ENCODE measurements at places on chromosomes 1 and 21.

- DNase-seq: no peak
These were observed 21.0 kb upstream of the CBR3 start for GRCh38 chr21:36113647-36114428.

DNA sequence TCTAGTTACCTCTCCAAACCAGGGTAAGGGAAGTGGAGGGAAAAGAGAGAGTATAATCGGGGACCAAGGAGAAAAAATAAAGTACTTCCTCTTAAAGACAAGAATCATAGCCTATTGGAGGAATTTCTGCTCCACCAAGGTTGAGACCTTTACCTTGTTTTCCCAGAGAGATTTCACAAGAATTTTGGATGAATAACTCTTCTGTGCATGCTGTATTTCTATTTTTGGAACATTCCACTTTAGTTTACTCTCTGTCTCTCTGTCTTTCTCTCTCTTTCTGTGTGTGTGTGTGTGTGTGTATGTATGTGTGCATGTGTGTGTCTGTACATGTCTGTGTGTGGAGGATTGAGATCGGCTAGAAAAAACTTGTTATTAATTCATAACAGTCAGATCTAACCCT lies 318.4 kb upstream of the RGS18 start:
- peak; percentile 14 for DNase-seq

DNA sequence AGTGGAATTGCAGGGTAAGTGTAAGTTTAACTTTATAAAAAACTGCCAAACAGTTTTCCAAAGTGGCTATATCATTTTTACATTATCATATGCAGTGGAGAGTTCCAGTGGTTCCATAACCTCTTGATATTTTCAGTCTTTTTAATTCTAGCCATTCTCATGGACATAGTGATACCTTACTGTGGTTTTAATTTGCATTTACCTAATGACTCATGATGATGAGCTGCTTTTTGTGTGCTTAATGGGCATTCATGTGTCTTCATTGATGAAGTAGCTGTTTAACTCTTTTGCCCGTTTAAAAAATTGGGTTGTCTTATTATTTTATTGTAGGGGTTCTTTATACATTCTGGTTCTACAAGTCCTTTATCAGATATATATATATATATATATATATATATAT lies 29.4 kb downstream of the SNX27 start:
- no peak for DNase-seq

DNA sequence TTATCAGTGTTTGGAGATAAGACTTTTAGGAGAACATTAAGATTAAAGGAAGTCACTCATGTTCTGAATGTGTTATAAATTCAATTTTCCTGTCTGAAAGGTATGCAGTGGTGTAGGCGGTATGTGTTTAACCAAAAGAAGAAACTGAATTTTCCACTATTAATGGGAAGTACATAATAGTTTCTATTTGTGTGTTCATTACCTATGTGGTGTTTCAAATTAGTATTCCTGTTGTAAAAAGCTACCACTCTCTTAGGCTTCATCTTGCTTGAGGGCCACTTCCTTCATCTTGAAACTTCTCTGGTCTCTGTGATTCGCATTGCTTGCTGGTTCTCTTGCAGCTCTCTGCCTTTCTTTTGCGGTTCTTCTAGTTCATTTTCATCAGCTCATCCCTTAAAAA lies 123.4 kb downstream of the HLX start:
- no peak for DNase-seq

DNA sequence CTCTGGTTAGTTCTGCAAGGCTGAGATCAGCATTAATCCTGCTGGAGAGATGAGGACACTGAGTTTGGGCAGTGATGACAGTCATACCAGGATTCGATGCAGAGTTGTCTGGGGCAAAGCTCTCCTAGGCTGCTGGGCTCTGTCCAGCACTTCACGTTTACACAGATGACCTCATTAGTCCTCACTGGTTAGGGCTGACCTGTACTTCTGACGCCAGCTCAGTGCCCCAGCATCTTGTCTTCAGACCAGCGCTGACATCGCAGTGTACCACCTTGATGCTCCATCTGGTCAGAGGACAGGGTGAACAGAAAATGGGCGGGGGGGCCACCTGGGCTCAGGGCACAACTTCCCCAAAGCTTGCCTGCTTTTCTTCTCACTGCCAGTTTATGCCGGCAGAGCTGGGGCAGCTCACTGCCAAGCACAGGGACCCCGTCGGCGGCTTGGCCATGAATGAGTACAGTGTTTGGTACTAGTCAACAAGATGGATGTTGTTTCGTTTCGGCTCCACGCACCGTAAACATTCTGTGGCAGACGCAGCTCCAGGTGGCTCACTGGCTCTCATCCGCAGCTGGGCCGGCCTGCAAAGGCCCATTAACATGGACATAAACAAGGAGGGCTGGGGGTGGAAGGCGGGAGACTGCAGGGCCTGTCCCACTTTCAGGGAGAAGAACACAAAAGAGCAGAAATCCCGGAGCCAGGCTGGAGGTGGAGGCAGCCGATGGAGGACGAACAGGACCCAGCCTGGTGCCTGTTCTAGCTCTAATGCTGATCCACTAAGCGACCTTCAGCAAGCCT lies 118.7 kb downstream of the GLIS1 start:
- no peak for DNase-seq

GRCh38 chr1:168466714-168467131 lies 77.1 kb downstream of the XCL2 start:
- DNase-seq: no peak

- DNase-seq: no peak
These were observed 203.8 kb downstream of the LMX1A start for GRCh38 chr1:165152727-165153126.

GRCh38 chr1:119721896-119722295 lies 10.2 kb downstream of the PHGDH start:
- no peak for DNase-seq

- DNase-seq: peak; percentile 55
These were observed 831 bp upstream of the FOXD2 start for GRCh38 chr1:47436979-47437446.

- DNase-seq: peak; percentile 97
These were observed 65.4 kb downstream of the RPE65 start for GRCh38 chr1:68384321-68384813.

DNA sequence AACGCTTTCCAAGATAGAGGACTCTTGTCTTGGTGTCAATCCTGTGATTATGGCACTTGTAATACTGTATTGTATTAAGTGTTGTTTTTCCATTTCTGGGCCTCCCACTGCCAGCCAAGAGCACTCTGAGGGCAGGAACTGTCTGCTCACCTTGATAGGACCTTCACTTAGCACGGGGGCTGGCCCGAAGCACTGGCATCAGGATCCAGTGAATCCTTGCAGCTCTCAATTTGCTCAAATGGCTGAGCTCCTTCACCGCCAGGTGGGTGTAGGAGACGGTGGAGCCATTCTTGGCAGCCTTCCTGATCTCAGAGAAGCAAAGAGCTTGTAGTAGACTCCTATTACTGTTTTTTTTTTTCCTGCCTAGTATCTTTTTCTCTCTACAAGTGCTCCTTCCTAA lies 17.7 kb downstream of the MECR start:
- DNase-seq: no peak

DNA sequence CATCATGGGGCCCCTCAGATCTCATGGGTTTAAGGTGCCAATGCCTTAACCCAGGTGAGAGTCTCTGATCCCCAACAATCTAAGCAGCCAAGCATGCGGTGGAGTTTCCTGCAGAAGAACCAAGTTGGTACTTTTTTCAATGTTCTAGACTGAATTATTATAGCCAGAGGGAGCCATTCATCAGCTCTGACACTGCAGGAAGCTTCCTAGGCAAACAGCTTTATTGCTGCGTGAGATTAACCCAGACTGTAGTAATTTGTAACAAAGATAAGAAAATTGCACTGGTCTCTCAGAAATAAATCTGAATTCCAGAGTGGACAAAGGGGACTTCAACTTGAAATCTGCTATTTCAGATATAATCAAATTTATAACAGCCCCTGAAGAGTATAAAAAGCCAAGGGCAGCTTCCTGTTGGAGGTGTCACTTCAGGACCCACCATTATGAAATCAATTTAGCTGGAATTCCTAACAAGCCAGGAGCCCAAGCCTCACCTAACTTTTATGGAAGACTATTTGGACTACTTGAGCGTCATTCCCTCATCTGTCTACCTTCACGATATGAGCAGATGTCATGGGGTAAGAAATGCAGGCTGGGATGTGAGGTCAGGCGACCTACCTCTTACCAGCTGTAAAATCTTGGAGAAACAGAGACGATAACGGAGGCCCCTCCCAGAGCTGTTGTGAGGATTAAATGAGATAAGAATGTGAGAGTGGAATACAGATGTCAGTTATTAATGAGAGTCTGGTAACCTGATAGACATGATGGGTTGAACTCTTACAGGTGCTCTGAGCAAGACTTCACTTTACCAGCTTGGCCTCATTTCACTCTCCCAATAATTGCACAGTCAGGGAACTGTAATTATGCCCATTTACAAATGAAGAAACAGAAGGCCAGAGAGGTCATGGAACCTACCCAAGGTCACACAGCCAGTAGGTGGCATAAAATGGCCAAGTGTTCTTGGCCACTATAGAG lies 135.1 kb downstream of the RRAGC start:
- DNase-seq: peak; percentile 20

DNA sequence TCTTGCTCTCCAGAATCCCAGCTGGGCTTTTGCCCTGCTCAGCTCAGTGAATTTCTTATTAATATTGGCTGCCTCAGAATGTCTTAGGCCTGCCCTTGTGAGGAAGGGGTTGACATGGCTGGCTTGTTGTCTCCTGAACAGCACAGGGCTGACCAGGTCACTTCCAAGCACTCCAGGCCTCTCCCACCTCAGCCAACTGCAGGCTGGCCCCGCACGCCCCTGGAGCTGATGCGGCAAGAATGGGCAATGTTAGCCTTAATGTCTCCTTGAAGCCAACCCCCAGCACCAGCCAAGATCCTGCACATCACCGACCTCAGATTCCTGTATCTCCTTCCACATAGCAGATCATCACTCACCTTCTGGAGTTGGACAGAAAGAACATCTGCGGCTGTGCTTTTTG lies 598.6 kb downstream of the AJAP1 start:
- DNase-seq: no peak

Data from NCI-H226 (cell line).